HEK293T (cell line): ENCODE measurements at places on chromosomes 13 and 19.

DNA sequence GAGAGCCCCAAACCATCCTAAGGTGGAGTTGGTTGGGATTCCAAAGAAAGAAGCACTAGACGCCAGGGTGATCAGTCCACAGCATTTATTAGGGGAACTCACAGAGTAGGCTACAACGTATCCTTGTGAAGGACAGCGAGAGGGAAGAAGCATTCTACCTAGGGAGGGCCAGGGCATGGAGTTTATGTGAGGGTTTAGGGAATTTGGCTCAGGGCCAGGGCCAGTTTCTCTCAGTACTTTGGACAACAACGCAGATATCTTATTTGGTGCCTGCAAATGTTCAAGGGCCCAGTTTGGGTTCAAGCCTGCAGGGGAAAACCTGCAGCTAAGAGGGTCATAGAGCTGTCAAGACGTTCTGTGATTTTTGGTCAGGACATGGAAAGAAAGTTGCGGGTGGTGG lies 73.9 kb upstream of the GJB6 start:
- no peak for DNase-seq

DNA sequence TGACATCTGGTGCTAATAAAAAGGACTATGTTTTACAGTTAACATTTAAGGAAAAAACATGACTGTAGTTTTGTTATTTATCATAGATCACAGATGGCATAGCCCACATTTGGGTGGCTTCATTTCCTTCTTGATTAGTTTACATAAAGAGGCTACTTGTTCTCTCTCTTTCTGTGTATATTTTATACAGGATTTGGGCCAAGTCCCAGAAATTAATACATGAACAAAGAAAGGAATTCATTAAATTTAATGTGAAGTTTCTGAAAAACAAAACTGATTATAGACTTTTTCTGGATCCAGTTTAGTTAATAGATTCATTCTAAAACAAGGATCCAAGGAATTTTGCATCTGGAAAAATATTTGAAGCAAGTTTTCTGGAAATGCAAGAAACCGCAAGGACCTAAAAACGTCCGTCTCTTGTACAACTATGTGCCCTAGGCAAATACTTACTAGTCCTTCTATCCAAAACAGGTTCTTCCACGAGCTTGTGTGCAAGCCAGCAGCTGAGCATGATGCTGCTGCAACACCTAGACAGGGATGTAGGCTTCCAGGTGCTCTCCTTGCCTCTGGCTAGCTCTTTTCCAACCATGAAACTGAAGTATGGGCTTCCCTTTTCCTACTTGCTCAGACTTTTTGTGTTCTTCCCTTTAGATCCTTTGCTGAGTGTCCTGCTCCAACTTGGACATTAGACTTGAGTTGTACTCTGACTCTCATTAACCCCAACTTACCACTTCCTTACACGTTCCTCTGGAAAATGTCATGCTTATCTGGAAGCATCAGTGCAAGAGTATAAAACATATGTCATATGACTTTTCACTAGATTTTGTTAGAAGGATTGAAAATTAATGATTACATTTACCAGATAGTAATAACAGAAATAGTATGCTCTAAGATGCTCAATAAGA lies 161.5 kb upstream of the STARD13 start:
- no peak for DNase-seq

DNA sequence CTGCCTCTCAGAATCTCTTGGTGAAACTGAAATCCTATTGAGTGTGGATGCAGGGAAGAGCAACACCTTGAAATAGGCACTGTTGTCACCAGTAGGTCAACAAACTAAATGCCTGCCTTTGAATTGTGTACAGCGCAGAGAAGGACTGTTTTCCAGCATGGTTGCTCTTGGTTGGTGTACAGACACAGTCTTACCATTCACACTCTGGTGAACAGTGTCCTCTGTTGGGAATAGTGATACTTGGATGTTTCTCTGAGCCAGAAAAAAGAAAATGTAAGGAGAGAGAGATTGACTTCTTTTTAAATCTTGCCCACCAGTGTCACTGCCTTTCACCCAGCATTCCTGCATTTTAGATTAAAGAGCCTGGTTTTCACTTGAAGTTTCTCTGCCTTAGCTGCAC lies 179.7 kb downstream of the STK24 start:
- no peak for DNase-seq

GRCh38 chr13:61913183-61913582 lies 497.5 kb upstream of the PCDH20 start:
- no peak for DNase-seq

DNA sequence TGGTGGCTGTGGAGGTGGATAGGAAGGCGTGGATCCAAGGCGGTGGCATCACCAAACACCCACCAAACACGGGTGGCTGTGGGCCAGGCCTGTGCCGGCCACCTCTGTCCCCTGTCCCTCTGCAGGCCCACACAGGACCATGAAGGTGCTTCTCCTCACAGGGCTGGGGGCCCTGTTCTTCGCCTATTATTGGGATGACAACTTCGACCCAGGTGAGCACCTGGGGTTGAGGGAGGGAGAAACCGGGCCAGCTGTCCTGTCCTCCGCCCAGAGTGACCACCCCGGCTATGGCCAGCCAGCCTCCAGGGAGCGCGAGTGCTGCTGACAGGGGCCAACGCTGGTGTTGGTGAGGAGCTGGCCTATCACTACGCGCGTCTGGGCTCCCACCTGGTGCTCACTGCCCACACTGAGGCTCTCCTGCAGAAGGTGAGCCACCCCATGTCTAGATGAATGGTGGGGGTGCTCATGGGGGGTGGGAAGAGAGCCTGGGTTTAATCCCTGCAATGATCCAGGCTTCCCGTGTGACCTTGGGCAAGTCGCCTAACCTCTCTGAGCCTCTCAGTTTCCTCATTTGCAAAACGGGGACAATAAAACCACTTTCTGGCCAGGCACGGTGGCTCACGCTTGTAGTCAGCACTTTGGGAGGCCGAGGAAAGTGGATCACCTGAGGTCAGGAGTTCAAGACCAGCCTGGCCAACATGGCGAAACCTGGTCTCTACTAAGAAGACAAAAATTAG lies 4.0 kb downstream of the HSD11B1L start:
- DNase-seq, result no peak

DNA sequence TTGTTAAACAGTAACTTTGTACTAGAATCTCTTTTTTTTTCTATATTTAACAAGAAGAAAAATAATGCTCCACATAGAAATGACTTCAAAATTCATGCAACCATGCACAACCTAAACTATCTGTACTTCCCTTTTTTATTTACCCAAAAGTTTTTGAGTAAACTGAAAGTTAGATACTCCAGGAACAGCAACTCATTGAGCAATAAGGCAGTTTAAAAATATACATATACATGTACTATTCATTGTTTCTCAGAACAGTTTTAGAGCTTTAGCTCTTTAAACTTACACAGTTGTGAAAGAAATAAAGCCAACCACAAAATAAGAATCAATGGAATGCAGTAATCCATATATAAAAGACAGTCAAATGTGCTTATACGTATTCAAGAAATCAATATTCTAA lies 39.2 kb downstream of the MTMR6 start:
- no peak for DNase-seq

- no peak for DNase-seq
Observed at GRCh38 chr13:82070416-82070815, 1729.5 kb upstream of the SPRY2 start.

GRCh38 chr19:31534786-31535657 lies 185.8 kb upstream of the TSHZ3 start:
- no peak for DNase-seq

DNA sequence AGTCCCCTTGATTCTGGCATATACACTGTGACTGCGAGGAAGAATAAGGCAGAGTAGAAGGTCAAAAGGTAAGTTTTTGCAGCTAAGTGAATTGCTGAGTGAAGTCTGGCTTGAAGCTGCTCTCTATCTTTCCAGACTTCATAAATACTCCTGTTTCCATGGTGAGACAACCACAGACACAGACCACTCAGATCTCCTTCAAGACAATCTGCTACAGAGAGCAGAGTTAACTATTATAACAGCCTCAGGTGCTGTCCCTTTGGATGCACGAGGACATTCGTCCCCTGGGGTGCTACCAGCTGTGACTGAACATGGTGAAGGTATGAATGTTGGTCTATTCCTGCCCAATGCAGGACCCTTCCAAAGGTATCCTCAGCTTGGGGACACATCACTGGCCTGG lies 104.0 kb downstream of the MYCBP2 start:
- DNase-seq, result no peak

DNA sequence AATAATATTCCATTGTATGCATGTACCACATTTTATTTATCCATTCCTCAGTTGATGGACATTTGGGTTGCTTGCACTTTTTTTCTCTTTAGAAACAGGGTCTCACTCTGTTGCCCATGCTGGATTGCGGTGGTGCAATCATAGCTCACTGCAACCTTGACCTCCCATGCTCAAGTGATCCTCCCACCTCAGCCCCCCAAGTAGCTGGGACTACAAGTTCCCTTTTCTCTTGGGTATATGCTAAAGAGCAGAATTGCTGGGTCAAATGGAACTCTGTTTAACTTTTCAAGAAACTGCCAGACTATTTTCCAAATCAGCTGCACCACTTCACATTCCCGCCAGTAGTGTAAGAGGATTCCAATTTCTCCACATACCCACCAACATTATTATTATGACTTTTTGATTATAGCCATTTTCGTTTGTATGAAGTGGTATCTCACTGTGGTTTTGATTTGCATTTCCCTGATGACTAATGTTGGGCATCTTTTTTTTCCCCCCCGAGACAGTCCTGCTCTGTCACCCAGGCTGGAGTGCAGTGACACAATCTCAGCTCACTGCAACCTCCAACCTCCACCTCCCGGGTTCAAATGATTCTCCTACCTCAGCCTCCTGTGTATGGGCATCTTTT lies 7.6 kb upstream of the IPO5 start:
- no peak for DNase-seq

- no peak for DNase-seq
Observed at GRCh38 chr19:46319613-46320012, 22.8 kb downstream of the HIF3A start.

- no peak for DNase-seq
Observed at GRCh38 chr19:33747273-33747672, 49.4 kb upstream of the KCTD15 start.

DNA sequence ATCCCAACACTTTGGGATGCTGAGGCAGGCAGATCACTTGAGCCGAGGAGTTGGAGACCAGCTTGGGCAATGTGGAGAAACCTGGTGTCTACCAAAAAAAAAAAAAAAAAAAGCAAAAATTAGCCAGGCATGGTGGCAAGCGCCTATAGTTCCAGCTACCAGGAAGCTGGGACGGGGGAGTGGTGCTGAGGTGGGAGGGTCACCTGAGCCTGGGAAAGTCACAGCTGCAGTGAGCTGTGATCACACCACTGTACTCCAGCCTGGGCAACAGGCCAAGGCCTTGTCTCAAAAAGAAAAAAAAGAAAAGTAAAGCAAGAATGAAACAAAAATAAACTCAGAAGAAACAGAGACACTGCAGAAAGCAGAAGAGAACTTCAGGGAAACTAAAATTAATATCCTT lies 31.6 kb downstream of the MTRF1 start:
- no peak for DNase-seq

- DNase-seq, result peak; percentile 99
Observed at GRCh38 chr19:19033426-19034203, at the start of the genes ARMC6 and SUGP2. Gene ARMC6, plus strand, starts transcription at chr19:19033603. Its CDS starts 607 bp downstream, at chr19:19034210. Gene SUGP2, minus strand, starts transcription at chr19:19033517. Its CDS starts 2,446 bp downstream, at chr19:19031071.

DNA sequence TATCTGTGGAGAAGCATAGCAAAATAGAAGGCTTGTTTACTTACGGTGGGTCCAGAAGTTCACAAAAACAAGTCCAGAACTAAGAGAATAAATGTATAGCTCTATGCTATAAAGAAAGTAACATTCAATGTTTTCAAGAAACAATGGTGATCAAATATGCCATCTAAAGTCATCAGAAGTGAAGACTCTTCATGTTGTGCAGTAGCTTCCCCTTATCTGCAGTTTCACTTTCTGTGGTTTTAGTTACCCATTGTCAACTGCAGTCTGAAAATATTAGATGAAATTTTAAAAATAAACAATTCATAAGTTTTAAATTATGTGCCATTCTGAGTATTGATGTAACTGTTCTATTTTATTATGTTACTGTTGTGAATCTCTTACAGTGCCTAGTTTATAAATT lies 72.5 kb downstream of the EDNRB start:
- no peak for DNase-seq

DNA sequence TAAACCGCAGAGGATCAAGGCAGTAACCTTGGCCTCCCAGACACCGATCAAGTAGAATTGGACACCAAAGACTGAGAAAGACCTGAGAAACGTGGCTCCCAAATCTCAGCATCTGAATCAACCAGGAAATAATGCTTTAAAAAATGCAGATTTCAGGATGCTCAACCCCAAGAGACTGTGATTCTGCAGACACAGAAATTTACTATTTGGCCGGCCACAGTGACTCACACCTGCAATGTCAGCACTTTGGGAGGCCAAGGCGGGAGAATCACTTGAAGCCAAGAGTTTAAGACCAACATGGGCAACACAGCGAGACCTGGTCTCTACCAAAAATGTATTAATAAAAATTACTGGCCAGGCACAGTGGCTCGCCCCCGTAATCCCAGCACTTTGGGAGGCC lies 6.2 kb downstream of the ABCC4 start:
- no peak for DNase-seq

- no peak for DNase-seq
Observed at GRCh38 chr13:32728327-32728726, 142.1 kb downstream of the PDS5B start.
